AG04450 (cell line): ENCODE measurements at places on chromosomes 3 and 15. TPM values are rescaled to one million over a fixed set of nuclear protein-coding genes. Genes with fewer than 3 reads are reported as not detected.

Gene TMEM207
- not detected in 2 replicates for polyA plus RNA-seq

- DNase-seq = no peak
Measured at GRCh38 chr3:123331651-123332050, 117.2 kb downstream of the ADCY5 start.

Gene MBNL1
- polyA plus RNA-seq = 92.1 and 95.5 TPM in 2 replicates

Gene SLC9C1
- not detected in 2 replicates for polyA plus RNA-seq

Gene ARGFX
- polyA plus RNA-seq = not detected in 2 replicates

DNA sequence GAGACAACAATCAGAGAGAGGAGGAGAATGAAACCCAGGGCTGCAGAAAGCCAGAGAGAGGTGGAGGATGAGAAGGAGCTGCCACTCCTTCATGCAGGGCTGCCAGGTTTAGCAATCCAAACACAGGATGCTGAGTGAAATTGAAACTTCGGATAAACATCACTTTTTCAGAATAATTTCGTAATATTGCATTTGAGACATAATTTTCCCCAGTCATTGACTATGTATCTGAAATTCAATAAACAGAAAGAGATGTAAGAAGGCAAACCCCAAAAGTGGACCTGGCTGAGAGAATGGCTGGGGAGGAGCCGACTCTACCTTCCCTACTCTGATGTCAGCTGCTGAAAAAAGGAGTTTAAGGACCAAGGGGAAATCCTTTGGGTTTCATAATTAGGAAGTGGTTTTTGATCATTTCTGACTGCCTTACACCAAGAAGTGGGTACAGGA lies 33.8 kb downstream of the SLC9A9 start:
- no peak for DNase-seq

Gene GOLGA8R
- polyA plus RNA-seq = 0.73 and 0.74 TPM in 2 replicates

DNA sequence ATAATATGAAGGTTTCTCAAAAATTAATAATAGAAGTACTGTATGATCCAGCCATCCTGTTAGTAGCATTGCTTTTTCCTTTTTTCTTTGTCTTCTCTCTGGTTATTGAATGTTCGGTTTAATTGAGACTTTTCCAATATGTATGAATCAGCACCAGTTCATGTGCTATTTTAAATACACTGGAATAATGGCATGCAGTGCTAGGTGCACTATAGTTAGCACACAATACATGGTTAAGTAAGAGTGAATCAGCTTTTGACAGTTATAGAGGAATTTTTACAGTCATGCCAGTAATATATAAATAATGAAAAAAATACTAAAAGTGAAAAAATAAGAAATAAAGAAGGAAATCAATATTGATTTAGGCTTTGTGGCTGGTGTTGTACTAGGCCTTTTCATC lies 113.8 kb upstream of the STRIT1 start:
- no peak for DNase-seq

GRCh38 chr3:99669879-99670555 lies 31.6 kb downstream of the COL8A1 start:
- DNase-seq = no peak

Gene CCR9
- not detected in 2 replicates for polyA plus RNA-seq

DNA sequence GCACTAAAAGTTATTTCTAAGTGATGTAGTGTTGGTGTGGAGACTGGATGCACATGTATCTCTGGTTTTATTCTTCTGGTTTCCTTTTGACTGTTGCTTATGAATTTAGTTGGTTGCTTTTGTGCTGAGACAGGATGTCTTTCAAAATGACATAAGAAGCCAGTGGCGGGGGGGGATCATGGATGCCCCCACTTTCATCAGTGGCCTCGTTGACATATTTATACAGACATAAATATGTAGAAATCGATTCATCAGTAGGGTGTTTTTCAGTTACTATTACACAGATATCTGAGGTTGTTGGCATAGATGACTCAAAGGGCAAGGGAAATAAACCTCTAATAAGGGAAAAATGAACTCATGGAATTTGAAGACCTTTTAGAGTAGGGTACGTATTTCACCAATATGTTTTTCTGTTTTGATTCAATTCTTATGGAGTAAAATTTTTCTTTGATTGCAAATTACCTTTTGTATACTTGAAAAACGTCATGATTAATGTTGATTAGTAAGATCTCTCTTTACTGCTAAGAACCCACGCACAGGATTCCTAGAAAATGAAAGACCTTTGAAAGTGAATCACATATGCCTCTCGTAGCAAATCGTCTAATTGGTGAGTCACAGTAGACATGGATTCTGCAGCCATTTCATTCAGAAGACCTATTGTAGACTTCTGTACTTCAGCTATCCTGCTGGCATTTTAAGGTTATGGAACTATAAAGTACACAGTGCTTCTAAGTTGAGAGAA lies 97.4 kb upstream of the RBMS3 start:
- DNase-seq = no peak

GRCh38 chr3:50170689-50171088 lies 15.6 kb downstream of the SEMA3F start:
- peak; percentile 26 for DNase-seq

GRCh38 chr15:39642011-39642640 lies 61.2 kb downstream of the THBS1 start:
- DNase-seq = peak; percentile 47

GRCh38 chr15:42504631-42505030 lies 9.2 kb downstream of the SNAP23 start:
- DNase-seq = no peak

Gene CIDEC
- not detected in 2 replicates for polyA plus RNA-seq

Gene CCR5
- polyA plus RNA-seq = not detected in 2 replicates

Gene CACNA1D
- polyA plus RNA-seq = 0.06 and 0.07 TPM in 2 replicates
